Daoy (cell line): ENCODE measurements at places on chromosomes 4 and X.
A peak's percentile ranks its signal among the peaks of the same experiment; 100 is the strongest.

DNA sequence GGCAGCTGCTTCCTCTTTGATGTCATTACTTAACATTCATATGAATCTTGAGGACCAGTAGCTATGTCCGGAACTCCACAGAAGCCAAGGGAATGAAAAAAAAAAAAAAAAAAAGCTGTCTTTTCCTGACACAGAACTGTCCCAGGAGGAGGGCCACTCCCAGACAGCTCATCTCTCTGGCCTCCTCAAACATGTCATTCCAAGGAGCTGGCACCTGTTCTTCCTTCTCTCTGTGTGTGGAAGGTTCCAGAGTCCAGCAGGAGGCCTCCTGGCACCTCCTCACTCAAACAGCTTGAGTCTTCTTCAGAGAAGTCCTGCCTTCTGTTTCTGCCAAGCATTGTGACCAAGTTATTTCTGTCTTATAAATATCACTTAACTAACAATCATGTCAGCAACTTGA lies 458.5 kb downstream of the AFF2 start:
- DNase-seq = no peak

- DNase-seq = no peak
Measured at GRCh38 chrX:8288590-8288989, 117.5 kb upstream of the VCX2 start.

DNA sequence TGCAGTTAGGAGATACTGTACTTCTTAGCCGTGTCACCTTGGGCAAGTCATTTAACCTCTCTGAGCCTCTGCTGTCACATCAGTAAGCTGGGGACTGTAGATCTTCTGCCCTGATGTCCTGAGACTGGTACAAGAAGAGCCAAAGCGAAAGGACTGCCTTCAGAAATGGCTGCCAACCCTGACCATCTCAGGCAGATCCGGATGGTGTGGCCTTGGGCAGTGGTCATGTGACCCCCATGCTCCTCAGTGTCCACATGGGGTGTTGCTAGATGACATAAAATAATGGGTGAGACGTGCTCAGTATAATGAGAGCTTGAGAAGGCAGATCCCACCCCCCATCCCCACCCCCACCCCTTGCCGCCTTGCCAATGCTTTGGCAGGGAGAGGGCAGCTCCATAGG lies 60.4 kb upstream of the MTM1 start:
- no peak for DNase-seq

- DNase-seq = no peak
Measured at GRCh38 chr4:53712408-53713020, 121.2 kb upstream of the LNX1 start.

DNA sequence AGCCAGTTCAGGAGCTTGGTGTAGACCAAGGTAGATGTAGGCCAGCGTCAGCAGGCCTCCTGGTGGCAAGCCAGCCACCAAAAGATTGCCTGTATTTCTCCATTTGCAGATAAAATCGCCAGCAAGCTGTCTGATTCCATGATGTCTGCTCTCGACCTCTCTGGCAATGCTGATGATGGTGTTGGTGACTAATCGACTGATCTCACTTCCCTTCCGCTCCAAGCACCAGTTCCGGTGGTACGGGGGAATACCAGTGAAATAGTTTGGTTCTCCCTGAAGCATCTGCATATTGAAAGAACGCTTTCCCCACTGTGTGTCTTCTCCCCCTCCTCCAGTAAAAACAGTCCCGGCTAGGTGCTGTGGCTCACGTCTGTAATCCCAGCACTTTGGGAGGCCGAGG lies 30.4 kb downstream of the GNL3L start:
- DNase-seq = no peak

DNA sequence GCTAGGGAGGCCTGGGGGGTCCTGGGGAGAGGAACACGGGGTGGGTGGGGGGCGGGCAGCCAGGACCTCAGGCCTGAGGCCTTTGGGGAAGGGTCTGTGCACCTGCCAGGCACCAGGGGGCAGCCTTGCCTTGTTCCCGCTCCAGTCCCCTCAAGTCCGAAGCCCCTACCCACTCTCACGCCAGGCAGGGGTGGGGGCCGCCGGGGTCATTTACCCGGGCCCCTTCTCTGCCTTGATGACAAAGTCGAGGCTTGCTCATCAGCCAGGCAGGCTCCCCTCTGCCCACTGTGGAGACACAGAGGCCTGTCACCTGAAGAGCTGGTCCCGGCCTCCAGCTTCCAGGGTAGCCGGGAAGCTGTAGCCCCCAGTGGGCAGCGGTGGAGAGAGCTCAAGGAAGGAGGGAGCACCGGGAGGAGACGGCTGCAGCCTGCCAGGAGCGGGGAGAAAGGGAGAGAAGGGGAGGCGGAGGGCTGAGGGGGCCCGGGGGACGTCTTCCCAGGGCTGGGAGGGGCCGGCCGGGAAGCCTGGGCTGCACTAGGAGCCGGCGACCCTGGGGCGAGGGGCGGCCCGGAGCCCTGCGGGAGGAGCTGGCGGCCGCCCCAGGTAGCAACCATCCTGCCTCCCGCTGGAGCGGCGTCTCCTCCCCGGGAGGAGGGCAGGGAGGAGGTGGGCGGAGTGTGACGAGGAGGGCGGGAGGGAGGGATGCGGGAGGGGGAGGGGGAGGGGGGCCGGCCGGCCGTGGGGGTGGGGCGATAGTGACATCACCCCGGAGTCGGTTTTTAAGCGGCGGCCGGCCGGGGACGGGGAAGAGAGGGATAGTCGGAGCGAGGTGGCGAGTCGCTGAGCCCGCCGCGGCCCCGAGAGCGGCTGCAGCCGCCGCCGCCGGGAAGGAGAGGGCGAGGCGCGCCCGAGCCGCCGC lies at the start of gene SLC6A8:
Gene SLC6A8, plus strand, starts transcription at position 806 of the 919 bp plus-strand sequence. CDS start 649 bp downstream, outside the sequence.
- peak; percentile 72 for DNase-seq

DNA sequence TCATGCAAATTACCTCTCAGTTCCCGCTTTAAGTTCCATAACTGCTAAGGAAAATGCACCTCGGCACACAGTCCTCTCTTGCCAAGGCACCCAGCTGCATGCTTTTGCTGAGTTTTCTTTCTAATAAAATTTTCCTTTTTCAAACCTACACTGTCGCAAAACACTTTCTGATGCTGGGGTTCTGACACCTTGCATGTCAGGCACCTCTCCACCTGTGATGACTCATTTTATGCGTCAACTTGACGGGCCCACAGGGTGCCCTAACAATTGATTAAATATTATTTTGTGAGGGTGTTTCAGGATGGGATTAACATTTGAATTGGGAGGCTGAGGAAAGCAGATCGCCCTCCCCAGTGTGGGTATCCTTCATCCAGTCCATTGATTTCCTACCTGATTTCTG lies 291.0 kb upstream of the STS start:
- DNase-seq = no peak

DNA sequence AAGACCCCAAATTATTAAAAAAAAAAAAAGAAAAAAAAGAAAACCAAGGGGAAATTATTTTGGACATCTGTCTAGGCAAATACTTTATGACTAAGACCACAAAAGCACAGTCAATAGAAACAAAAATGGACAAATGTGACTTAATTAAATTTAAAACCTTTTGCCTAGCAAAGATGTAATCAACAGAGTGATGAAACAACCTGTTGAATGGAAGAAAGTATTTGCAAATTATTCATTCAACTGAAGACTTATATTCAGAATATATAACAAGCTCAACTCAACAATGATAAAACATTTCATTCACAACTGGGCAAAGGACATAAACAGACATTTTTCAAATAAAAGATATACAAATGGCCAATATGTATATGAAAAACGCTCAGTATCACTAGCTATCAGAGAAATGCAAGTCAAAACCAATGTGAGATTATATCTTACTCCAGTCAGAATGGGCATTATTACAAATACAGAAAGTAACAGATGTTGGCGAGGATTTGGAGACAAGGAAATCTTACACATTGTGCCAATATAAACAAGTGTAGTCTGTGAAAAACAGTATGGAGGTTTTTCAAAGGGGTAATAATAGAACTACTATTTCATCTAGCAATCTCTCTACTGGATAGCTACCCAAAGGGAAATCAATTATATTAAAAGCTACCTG lies 67.1 kb downstream of the FAAH2 start:
- DNase-seq = no peak

GRCh38 chr4:39750216-39750615 lies 52.3 kb downstream of the UBE2K start:
- DNase-seq = no peak

DNA sequence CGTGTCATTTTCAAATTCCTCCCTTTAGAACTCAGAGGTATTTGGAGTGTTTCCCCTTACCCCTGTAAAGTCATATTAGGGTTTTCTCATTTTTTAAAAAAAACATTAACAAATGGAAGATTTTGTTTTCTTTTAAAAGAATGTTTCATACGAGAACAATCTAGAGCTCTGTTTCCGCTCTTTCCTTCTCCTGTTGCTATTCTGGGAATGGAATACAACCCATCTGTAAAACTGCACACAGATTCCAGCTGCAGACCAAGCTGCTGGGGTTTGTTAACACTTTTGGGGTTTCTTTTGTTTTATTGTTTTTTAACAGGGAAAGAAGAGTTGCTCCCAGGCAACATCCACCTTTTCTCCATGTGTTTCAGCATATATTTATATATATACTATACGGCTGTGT lies 61.3 kb downstream of the HCCS start:
- no peak for DNase-seq

DNA sequence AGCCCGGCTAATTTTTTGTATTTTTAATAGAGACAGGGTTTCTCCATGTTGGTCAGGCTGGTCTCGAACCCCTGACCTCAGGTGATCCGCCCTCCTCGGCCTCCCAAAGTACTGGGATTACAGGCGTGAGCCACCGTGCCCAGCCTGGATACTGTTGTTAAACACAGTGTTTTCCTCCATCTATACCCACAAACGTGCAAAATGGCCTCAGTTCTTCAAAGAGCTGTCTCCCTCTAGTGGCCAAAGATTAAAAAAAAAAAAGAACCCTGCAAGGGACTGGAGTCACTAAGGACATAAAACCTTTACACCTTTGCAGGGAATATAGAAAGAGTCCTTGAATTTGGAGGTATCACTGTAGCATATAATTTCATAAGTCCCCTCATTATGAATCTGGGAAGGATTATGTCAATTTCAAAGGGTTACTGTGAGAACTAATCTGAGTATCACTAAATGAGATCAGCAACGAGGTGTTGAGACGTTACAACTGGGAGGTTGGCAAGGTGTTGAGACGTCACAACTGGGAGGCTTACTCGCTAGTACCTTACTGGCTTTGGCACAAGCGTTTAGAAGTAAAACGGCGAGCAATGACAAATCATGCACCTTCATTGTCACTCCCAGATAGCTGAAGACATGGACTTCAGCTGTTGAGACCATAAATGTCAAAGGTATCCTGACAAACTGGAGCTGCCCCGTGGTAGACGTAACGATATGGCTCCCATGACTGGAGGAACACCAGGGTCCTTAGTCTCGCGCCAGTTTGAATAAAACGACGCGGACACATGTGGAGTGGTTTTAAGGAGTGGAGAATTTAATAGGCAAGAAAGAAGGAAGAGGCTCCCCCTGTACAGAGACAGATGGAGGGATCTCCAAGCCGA lies 33.4 kb upstream of the ENPP6 start:
- peak; percentile 25 for DNase-seq

DNA sequence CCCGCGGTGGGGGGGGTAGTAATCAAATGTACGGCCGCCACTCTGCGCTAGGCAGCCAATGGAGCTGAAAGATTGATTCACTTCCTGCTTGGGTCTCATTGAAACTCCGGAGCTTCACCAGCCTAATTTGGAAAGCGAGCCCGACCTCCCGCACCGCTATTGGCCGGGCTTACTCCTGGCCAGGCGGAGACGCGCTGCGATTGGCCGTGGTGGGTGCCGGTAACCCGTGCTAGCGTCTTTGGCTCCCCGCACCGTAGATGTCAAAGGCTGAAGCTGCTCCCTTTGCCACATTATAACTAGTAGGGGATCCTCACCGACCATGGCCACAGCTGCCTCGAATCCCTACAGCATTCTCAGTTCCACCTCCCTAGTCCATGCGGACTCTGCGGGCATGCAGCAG lies at the start of gene POU3F4:
Gene POU3F4, plus strand, starts transcription at position 285 of the 400 bp plus-strand sequence. Its CDS starts 35 bp downstream, at position 320.
- peak; percentile 26 for DNase-seq

DNA sequence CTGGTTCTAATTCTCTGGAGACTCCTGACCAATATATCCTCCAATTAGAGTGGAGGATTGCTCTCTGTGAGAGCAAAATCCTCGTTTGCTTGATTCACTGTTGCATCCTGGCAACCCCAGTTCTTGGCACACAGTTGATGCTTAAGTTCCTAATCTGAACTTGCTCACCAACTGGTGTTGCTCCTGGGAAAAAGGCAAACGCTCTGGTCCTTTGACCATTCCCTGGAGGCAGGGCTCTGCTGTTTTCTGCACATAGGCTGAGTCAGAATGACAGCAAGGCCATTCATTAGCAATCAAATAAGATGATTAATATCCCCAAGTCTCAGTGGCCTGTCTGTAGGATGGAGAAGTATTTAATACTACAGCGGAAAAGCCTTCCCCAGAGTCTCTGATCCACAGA lies 172.7 kb upstream of the TBC1D9 start:
- DNase-seq = no peak

GRCh38 chr4:87409420-87409939 lies 12.9 kb upstream of the NUDT9 start:
- DNase-seq = no peak

- DNase-seq = no peak
Measured at GRCh38 chr4:140497747-140498636, at the start of gene MGAT4D. Gene MGAT4D, minus strand, starts transcription at chr4:140498293. Its CDS starts 71 bp downstream, at chr4:140498222.

- DNase-seq = no peak
Measured at GRCh38 chr4:7532043-7532442, 97.3 kb upstream of the PSAPL1 start.

- peak; percentile 9 for DNase-seq
Measured at GRCh38 chr4:154082760-154083535, 294.1 kb upstream of the SFRP2 start.

DNA sequence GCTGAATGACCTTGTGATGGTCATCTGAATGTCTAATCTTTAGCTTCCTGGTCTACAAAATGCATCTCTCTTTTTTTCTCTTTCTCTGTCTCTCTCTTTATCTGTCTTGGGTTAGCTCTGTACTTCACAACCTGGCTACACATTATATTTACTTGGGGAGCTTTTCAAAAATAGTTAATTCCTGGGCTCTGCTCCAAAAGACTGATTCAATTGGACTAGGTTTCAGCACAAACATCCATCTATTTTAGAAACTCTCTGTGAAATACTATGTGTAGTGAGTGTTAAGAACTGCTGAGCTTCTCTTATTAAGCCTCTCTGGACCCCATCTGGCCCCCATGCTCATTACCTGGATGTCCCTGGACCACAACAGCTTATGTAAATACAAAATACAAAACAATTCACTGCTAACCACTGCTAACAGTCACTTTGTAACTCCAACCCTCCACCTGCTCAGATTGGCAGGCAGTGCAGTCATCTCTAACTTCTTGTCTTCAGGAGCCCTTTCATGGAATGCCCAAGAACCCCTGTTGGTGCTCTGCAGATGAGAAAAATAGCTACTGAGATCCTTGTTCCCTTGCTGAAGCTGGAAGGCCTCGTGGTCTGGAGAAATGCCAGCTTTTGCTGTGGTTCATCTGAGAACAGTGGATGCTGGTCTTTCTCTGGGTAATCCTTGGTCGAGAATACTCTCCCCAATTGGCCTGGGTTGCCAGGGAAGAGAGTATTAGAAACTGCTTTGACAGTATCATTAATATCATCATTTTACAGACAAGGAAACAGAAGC lies 14.8 kb upstream of the BOD1L1 start:
- no peak for DNase-seq
